NCI-H1092 (cell line): ENCODE measurements at places on chromosomes 1 and 21.

- DNase-seq, result no peak
Measured at GRCh38 chr1:44348061-44348485, 7.0 kb downstream of the ERI3 start.

DNA sequence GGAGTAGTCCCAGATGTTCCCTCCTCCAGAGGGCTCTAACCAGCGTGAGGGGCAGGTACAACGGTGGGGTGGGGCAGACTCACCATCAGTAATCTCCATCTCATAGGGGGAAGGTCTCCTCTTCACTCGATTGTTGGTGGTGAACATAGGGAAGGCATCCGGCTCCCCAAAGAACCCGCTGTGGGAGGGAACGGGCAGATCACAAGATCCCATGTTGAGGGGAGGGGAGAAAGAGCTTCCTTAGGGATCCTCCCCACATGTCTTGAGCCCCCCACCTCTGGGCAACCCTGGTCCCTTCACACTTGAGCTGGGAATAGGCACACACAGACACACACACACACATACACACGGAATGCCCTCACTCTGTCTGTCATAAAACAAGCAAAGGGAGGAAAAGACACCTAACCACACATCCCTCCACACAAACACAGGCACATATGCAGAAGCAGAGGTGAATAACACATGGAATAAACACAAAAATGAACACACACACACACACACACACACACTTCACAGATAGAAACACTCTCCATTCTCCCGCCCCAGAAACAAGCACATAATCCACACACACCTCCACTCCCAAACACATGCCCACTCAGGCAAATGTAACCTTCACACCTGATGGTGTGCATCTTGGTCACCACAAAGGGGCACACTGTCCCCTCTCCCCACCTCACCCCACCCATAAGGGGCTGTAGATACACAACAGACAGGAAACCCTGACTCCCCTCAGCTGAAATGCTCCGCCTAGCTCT, 7.9 kb downstream of the TAL1 start:
- DNase-seq, result no peak

DNA sequence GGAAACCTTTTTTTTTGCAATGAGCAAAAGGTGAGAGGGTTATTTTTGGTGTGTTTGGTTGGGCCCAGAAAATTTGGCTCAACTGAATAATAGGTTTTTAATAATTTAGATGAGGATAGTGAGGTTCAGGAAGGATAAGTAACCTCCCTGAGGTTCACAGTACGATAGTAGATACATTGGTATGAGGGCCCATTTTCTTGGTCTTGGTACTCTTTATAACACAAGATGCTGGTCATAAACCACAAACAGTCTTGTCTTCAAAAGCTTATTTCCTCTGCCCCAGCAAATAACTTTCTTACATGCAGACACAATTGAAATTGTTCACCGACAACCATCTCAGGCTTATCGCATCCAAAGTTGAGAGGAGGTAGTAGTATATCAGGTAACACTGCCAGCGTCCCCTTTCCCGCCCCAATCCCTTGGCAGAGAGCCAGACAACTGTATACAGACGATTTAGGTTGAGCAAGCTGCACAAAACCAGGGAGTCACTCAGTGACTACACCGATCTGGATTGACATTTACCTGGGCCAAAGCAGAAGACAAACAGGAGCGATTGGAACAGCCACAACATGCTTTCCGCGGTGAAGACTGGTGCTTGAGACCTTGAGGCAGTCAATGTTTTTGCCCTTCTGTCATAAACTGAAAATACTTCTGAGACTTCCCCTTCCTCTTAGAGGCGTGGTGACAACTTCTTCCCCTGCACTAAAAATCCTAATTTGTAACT, at the start of gene SLAMF6:
Gene SLAMF6, minus strand, starts transcription at position 634 of the 724 bp plus-strand sequence. Its CDS starts 63 bp downstream, at position 571.
- no peak for DNase-seq

DNA sequence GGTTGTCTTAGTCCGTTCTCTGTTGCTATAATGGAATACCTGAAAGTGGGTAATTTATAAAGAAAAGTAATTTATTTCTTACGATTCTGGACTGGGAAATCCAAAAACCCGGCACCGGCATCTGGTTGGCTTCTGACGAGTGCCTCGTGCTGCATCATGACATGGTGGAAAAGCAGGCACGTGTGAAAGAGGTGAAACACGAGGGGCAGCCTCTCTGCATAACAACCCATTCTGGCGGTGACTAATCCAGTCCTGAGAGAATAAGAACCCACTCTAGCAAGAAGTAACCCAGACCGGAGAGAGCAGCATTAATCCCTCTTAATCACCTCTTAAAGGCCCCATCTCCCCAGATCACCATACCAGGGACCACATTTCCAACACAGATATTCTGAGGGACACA, 2.7 kb upstream of the EDEM3 start:
- DNase-seq, result no peak

- DNase-seq, result peak; percentile 37
Measured at GRCh38 chr1:10909697-10910680, 102.5 kb upstream of the TARDBP start.

GRCh38 chr1:244461245-244462071, at the start of gene CATSPERE:
Gene CATSPERE (plus strand): TSS chr1:244461273. CDS start chr1:244461430, 157 bp downstream.
- DNase-seq, result peak; percentile 90

DNA sequence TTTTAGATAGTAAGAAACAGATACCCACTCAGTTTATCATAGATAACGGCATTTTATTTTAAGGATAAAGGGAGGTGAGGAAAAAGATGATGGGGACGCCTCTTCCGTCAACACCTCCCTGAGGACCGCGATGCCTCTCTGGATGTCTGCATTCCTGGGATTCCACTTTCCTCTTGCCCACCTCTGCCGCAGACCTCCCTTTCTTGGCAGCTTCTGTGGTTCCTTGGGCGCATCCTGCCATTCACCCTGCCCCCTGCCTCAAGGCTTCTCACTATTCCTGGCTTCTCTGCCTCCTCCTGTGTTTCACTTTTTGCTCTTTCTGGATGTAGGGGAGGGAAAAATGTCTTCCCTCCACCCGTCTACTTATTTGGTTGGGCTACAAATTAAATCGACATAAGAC, 19.9 kb downstream of the HUNK start:
- no peak for DNase-seq

GRCh38 chr1:31587720-31588423, 11.6 kb downstream of the TINAGL1 start:
- DNase-seq, result peak; percentile 50

- no peak for DNase-seq
Measured at GRCh38 chr1:54885807-54886723, 930 bp downstream of the DHCR24 start.
